ENCODE measurements at places on chromosomes 2 and 18.
A peak's percentile ranks its signal among the peaks of the same experiment; 100 is the strongest.

DNA sequence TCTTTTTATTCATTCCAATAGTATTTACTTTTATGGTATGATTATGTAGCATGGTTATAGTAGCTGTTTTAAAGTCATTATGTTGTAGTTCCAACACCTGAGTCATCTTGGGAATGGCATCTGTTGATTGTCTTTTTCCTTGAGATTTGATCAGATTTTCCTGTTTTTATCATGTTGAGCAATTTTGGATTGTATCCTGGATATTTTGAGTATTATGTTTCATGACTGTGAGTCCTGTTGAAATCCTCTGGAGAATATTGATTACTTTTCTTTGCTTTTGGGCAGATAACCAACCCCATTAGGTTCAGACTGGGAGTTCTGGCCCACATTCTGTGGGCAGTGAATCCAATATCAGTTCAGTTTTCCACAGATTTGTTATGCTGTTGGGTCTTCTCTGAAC is 163.2 kb upstream of the SPRED2 start:
- peak; percentile 54 for DNase-seq

DNA sequence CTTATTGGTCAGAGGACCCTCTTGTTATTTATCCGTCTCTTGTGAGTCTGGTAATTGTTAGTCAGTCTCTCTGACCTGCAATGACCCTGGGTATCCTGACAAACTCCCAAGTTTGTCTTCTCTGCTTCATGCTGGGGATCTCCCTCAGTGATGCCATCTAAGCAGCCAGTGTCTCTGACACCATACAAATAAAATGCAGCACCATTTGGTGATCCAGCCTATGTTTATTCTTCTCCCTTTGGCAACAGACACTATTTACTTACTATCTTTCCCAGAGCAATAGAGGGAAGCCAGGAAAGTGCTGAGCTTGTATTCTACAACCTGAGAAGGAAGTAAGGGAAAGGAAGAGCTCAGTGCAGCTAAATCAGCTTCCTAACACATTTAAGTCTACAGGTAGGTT is 15.9 kb downstream of the SERPINE2 start:
- no peak for DNase-seq

GRCh38 chr2:207328944-207329386 is 163.2 kb upstream of the KLF7 start:
- no peak for DNase-seq

GRCh38 chr2:98452396-98453027 is 7.9 kb downstream of the INPP4A start:
- DNase-seq = no peak

DNA sequence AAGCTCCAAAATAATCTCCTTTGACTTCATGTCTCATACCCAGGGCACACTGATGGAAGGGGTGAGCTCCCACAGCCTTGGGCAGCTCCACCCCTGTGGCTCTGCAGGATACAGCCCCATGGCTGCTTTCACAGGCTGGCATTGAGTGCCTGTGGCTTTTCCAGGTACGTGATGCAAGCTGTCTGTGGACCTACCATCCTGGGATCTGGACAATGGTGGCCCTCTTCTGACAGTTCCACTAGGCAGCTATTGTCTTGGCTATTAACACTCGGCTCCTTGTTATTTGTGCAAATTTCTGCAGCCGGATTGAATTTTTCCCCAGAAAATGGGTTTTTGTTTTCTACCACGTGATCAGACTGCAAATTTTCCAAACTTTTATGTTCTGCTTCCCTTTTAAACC is 634.2 kb downstream of the TSN start:
- no peak for DNase-seq

DNA sequence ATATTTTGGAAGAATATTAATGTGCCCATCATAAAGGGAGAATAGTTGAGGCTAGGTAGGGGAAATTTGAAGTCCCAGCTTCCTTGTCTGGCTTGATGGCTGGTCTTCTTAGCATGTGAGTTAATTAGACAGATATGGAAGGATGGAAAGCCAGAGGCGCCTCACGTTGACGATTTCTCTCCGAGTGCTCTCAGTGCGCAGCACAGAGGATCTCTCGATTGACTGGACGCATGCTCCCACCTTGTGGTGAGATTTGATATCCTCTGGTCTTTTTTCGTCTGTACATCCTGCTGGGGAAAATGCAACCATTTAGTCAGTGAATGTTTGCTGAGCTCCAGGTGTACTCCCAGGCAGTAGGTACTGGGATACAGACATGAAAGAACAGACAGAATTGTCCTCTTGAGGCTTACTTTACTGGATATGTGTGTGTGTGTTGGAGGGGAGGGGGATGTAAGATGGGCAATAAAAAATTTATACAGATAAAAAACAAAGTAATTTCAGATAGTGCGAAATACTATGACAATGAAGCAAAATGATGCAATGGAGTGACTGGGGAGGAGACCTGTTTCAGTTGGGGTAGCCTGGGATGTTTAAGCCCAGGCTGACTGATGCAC is 66.9 kb upstream of the ZNG1B start:
- peak; percentile 78 for DNase-seq

GRCh38 chr2:145076085-145076484 is 556.2 kb upstream of the ZEB2 start:
- no peak for DNase-seq

- DNase-seq = no peak
Measured at GRCh38 chr2:71453404-71454220, at the start of gene DYSF. Gene DYSF, plus strand, starts transcription at chr2:71453561.

GRCh38 chr2:39433586-39434195 is 3.4 kb downstream of the MAP4K3 start:
- DNase-seq = no peak
